ENCODE measurements at places on chromosomes 1 and 21. TPM values are rescaled to one million over a fixed set of nuclear protein-coding genes. Genes with fewer than 3 reads are reported as not detected.

GPR25 gene
- not detected for total RNA-seq

SH3D21 gene
- total RNA-seq, result 3.9 TPM

LEFTY1 gene
- not detected for total RNA-seq

CFAP141 gene
- not detected for total RNA-seq

UCHL5 gene
- 40.8 TPM for total RNA-seq

ZNF281 gene
- total RNA-seq, result 15.7 TPM

HRNR gene
- not detected for total RNA-seq

DNA sequence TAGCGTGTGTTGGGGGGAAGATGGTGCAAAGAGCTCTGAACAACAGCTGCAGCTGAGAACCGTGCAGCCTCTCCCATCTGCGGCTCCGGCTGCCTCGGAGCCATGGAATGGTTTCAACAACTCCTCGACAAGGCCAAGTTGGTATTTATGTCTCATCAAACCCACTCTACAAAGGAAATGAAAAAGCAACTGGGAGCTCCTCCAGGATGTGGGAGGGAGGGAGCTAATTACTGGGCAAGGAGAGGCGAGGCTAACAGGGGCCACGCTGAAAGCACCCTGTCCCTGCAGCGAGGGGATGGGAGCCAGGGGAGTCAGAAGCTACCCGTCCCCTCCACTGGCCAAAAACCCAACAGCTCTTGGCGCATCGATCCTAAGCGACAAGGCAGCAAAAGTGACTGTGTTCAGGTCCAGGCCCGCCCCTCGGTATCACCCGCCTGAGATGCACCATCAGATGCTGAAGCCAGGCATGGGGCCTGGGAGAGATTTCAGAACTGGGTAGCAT lies 63.1 kb downstream of the ACOT7 start:
- DNase-seq, result no peak

DNA sequence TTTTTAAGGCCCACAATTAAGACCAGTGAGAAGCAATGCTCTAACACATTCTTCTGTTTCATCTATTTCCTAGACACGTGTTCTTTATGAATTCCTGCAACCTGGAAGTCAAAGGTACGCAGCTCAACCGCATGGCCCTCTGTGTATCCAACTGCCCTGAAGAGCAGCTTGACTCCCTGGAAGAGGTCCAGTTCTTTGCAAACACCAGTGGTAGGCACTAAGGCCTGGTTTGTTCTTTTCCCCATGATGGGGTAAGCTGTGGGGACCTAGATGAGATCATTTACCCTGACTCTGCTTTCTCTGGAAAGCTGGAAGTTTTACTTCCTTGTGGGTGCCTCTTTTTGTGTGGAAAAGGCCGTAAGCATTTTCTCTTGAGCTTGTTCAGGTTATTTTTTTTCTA lies 7.3 kb downstream of the SLC44A3 start:
- DNase-seq, result no peak

DNA sequence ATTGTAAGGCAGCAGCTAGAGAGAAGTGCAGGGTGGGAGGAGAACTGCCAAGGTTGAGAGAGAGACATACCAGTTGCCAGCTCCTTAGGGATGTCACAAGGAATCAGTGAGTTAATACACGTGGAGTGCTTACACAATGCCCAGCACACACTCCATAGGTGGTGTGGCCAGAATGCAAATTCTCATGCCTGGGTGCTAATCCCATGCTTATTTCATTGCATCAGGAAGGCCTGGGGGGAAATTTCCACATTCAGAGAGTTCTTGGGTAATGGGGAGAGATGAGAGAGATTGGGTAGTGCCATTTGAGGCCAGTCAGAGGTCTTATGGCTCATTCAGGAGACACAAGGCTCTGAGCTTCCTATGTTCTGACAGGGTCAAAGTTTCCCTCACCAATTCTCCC lies 38.7 kb downstream of the GJA5 start:
- DNase-seq, result no peak

DNA sequence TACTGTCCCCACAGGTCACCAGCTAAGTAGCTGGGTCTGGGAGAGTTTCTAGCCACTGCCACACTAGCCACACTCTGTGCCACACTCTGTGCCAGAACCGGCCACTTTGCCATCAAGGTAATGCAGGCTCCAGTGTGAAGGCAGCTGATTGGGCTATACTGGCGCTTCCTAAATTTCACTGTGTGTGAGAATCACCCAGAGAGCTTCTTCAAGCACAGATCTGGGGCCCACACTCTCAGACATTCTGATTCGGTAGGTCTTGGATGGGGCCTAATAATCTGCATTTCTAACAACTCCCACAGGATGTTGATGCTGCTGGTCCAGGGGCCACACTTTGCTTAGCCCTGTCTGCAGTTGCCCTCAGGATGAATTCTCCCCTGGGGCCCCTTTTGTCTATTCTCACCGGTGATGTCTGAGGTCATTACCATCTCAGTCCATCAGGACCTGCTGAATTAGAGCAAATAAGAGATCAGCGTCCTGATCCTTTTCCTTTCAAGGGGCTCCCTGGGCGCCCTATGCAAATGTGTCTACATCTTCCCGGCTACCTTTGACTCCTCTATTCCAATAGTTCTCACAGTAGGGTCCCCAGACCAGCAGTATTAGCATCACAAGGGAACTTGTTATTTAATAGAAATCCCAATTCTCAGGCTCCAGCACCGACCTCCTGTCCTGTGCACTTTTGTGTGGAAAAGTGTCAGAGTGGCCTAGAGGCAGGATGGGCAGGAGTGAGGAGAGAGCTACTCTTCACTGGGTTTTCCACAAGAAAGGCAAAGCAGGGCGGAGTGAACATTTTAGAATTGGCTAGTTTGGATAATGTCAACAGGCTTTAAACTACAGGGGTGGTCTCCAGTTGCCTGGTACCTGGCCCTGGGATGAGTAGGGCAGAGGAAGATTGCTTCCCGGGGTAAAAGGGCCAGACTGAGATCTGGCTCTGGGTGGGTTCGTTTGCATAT lies 24.7 kb upstream of the LRRN2 start:
- no peak for DNase-seq

DNA sequence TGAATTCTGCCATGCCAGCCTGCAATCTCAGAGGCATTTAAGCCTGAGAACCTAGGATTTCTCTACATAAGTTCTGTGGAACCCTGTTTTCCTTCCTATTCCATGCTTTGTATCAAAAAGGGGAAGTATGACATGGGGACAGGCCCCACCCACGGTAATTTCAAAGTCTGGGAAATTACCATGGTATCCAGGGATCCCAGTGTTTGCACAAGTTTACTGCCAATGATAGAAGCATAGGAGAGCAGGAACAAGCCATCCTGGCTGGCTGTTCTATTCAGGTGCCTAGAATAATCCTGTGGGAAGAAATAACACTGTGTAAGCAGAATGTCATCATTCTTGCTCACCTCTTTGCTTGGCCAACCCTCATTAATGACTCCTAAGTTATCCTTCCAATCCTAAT lies 53.8 kb upstream of the ATP1B1 start:
- no peak for DNase-seq

- DNase-seq, result no peak
These were observed 2.7 kb downstream of the PIK3CD start for GRCh38 chr1:9654051-9654833.

DNA sequence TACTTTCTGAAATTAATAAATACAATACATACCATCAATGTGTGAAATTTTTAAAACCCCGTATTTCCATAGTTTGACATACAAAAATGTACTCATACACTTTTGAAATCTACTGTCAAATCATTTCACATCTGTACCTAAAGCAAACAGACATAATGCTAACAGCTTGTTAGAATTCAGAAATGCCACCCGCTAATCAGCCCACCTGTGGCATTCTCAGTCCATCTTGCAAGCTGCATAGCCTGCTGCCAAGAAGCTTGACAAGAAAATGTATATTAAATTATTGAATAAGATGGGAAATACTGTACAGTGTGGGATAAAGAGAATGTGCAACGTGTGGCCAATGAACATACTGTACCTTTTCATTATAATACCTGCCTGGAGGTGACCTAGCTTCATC lies 55.1 kb downstream of the ZBTB18 start:
- no peak for DNase-seq

DNA sequence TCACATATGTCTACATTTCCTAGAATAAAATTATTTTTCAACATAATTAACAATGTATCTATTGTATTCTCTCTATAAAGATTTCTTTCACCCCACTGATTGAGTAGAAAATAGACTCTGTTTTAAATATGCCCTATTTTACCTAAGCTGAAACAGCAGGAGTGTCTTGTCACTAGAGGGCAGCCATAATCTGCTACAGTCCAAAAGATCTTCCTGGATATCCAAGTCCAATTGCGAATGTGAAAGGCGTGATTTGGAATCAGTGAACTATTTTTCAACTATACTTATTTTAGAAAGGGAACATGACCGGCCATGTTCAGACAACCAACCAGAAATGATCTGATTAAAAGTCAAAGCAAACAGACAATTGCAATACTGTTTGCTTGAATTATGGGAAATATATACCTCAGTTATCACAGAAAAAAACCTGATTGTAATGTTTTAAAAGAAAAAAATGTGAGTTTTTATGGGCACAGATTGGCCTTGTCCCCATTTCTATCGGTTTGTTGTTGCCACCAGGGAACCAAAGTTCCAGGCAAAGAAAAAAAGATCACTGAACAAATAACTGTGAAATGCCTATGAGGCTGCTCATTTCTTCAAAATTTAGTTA lies 1211.0 kb upstream of the ADGRL4 start:
- DNase-seq, result no peak

- DNase-seq, result peak; percentile 10
These were observed at the start of gene PTPRU for GRCh38 chr1:29235955-29236711. Gene PTPRU, plus strand, starts transcription at chr1:29236522. Its CDS starts 123 bp downstream, at chr1:29236645.

DNA sequence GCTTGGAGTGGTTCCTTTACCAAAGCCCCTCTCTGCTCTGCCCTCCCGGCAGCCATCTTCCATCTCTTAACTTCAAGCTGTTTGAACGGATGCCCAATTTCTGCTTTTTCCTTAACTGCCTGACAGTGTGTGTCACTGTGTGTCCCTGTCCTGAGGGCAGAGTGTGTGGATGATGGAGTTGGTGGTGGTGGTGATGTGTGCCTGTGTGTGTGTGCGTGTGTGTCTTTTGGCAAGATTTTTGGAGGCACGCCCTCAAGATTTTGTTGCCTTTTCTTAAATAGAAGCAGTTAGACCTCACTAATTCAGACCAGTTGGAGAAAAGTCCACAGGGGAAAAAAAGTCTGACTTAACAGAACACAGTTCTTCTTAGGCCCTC lies 30.3 kb downstream of the SERTAD4 start:
- no peak for DNase-seq

DNA sequence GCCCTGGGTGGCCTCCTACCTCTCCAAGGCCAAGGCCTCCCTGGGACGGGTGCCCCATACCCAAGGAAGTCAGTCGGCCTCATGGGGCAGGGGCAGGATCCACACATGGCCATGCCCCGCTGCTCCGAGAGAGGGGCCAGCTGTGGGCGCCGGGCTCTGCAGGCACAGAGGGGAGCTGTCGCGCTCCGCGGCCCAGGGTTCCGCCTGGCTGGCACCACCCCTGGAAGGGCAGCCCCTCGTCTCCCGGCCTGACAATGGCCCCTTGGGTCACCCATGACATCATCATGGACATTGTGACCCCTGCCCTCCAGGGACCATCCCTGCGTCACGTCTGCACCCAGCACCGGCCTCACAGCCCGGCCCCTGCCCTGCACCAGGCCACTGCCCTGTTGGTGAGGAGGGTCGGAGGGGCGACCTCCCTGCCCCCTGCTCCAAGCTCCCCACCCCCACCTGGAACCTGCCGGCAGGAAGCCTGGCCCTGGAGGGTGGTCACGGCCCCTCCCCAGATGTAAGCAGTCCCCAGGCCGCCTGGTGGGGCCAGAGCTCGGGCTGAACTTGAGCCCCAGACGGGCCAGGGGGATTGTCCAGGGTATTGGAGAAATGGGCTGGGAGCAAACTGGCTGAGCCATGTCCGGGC lies 5.8 kb downstream of the TTLL10 start:
- no peak for DNase-seq

- no peak for DNase-seq
These were observed 59.0 kb downstream of the SLX9 start for GRCh38 chr21:44998621-44999427.

DNA sequence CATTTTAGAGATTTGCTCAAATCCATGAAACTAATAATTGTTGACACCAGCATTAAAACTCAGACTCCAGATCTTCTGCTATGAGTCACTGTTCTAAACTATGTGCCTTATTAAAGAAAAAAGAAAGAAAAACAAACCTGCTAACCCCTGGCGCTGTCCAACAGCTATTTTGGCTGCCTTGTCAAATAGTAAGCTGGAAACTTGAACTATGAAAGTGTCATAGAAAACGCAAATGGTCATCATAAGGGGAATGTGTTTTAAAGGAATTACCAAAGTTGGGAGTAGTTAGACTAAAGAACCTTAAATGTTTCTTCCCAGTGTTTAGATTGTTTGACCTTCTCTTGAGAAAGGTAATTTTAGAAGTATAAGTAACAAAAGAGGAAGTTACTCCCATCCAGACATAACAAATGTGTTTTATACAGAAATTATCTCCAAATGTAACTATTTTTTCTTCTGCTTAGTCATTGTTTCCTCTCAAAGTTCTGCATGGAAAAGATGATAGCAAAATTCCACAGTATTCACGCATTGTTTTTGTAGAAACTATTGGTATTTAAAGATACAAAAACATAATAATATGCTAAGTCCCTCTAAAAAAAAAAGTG lies 272.4 kb downstream of the TPR start:
- no peak for DNase-seq

DNA sequence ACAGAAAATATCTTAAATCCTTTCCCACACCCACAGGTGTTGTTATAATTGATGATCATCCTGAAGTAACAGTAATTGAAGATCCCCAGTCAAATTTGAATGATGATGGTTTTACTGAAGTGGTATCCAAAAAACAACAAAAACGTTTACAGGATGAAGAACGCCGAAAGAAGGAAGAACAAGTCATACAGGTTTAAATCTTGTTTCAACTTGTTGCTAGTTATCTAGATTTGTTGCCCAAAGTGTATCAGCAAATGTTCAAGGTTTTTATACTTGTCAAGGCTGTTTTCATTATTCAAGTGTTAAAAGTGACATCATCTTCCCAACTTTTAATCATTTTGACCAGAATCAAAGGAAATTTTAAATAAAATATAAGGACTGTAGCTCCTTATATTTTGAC lies 64.7 kb downstream of the PRRC2C start:
- no peak for DNase-seq

- no peak for DNase-seq
These were observed 10.1 kb downstream of the AIDA start for GRCh38 chr1:222702210-222702609.

GRCh38 chr1:33261344-33261743 lies 5.1 kb downstream of the ZNF362 start:
- DNase-seq, result no peak

GRCh38 chr1:156060937-156061636 lies at the start of gene RAB25:
Gene RAB25, plus strand, starts transcription at chr1:156061160. Its CDS starts 241 bp downstream, at chr1:156061401.
- DNase-seq, result no peak

DNA sequence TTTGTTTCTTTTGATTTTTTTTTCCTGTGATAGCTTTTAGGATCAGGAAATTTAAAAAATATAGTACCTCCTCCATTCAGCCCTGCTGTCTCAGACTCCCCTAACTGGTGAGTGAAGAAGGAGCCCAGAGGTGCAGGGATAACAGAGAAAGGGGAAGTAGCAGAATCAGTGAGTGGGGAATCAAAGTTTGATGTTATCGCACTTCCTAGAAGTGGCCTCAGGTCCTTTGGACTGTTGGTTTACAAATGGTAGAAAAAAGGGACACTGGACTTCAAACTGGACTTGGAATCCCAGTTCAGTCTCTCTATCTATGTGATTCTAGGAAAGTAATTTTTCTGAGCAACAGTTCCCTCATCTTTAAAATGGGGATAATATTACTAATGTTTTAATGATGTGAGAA lies 99.5 kb downstream of the FGGY start:
- no peak for DNase-seq
